ENCODE measurements at places on chromosomes 5 and 9.

- DNase-seq, result no peak
Measured at GRCh38 chr5:96753848-96754247, 53.9 kb downstream of the ERAP1 start.

DNA sequence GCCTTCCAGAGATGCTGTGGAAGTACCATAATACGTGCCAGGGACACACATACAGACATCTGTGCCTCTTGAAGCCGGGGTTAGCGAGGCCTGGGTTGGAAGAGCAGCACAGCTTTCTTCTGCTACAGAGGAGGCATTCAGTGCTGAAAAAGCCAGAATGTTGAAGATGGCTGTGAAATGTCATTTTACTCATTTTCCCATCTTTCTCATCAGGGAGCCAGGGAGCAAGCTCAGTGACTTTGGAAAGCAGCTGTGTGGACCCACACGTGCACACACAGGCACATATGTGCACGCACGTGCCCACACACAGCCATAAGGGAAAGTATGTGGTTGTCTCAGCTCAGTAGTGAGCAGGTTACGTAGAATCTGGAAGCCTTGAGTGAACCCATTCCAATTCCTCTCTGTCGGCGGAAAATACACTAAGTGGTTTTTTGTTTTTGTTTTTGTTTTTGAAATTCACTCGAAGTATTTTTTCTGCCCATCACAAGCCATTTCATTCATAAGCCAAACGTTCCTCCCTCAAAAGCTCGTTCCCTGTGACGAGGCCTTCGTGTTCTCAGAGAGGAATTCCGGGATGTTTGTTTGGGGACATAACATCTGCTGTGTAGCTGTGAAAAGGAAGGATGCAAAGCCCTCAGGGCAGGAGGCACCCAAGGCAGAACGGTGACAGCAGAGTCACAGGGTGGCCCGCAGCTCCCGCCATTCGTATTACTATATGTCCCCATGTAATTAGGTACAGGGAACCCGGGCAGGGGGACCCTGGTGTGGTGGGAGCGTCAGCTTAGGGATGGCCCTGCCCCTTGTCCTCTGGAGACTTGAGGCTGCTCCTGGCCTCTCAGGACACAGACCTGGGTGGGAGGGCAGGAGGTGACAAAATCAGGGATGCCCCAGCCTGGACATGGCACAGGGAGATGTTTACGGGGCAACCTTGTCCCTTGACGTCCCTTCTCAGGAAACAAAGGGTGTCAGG lies 29.0 kb upstream of the ANKRD33B start:
- no peak for DNase-seq

DNA sequence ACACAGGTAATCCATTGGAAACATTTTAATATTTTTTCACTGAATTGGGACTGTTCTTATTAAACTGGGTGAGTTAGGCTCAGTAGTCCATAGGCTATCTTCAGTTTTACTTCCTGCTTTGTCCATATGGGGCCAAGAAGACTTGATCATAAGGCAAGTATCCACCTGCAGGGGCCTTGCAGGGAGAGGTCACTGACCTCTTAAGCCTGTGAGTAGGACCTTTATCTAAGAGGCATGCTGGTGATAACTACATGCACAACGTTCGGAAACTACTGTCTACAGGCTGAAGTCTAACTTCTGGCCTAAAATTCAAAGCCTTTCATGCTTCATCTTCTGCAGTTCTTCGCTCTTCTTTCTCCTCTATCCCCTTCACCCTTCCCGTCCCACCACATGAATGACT lies 60.1 kb upstream of the GRHPR start:
- no peak for DNase-seq

- DNase-seq, result no peak
Measured at GRCh38 chr9:33277484-33277883, 12.6 kb downstream of the CHMP5 start.

DNA sequence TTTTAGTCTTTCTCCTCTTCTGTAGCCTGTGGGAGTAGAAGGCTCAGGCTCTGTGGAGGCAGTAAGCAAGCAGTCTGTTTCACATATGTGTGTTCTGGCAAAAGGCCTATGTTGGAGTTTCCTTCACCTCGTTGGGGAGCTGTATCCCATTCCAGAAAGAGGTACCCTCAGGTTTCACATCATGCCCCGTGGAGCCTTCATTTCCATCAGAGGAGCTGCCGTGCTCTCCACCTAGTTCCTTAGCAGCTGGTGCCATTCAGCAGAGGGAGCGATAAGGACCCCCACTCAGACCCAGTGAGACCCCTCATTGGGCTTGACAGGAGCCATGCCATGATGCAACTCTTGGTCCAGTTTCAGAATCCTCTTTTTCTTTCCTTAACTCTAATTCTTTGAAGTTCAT lies 50.6 kb upstream of the ANGPTL2 start:
- DNase-seq, result no peak
